Aortic smooth muscle cell (primary cell): ENCODE measurements at places on chromosomes 5 and 9. TPM values are rescaled to one million over a fixed set of nuclear protein-coding genes. Genes with fewer than 3 reads are reported as not detected.

The NUTM2F gene
- not detected in 2 replicates for total RNA-seq

The SPOCK1 gene
- total RNA-seq, result 50.3 and 224 TPM in 2 replicates

The RBM18 gene
- total RNA-seq, result 7.1 and 8.7 TPM in 2 replicates

The SARDH gene
- total RNA-seq, result 2.5 and 7.4 TPM in 2 replicates

The IDNK gene
- 8.7 and 9.9 TPM in 2 replicates for total RNA-seq

The STPG3 gene
- not detected in 2 replicates for total RNA-seq

The FBLL1 gene
- total RNA-seq, result 0.56 TPM in 1 of 2 replicates, not detected in the other

The LCN6 gene
- total RNA-seq, result not detected in 2 replicates

The BTNL8 gene
- not detected in 2 replicates for total RNA-seq

The COQ4 gene
- 20.6 and 22.8 TPM in 2 replicates for total RNA-seq

The SPINK1 gene
- not detected in 2 replicates for total RNA-seq

The PCDHGA12 gene
- total RNA-seq, result 17.6 and 22.3 TPM in 2 replicates

The ZNF622 gene
- total RNA-seq, result 48.7 and 56.1 TPM in 2 replicates

The CNTNAP3B gene
- total RNA-seq, result 25.0 and 67.8 TPM in 2 replicates

The ACOT12 gene
- total RNA-seq, result not detected in 2 replicates

The TNC gene
- total RNA-seq, result 20.6 and 48.6 TPM in 2 replicates

The SLC46A2 gene
- not detected in 2 replicates for total RNA-seq

The LCN2 gene
- total RNA-seq, result not detected in 2 replicates

The SPINK6 gene
- not detected in 2 replicates for total RNA-seq

The ZNF300 gene
- total RNA-seq, result 4.4 and 4.9 TPM in 2 replicates

The IFNA21 gene
- not detected in 2 replicates for total RNA-seq

The EGFLAM gene
- 6.0 and 8.9 TPM in 2 replicates for total RNA-seq

The C5orf58 gene
- 0.26 TPM in 1 of 2 replicates, not detected in the other for total RNA-seq
